Activated CD4-positive, alpha-beta memory T cell treated with anti-CD3 and anti-CD28 coated beads for 36 hours (primary cell): ENCODE measurements at places on chromosomes 12 and 14. TPM values are rescaled to one million over a fixed set of nuclear protein-coding genes. Genes with fewer than 3 reads are reported as not detected.

DNA sequence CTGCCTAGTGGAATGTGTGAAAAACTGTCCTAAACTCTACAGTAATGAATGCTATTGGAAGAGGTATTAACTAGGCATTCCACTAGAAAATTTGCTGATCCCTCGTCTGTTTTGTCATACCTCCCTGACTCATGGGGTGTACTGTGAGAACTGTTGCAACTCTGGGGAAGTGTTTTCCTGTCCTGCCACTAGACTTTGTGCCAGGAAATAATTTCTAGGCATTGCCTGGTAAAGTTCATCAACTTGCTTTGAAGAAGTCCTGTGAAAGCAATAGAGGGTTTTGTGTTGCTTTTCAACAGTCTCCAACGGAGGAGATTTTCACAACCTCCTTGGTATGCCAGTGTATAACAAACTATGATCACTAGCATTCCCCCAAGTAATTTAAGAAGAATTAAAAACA is 139.9 kb downstream of the AKAP6 start:
- DNase-seq = no peak

DNA sequence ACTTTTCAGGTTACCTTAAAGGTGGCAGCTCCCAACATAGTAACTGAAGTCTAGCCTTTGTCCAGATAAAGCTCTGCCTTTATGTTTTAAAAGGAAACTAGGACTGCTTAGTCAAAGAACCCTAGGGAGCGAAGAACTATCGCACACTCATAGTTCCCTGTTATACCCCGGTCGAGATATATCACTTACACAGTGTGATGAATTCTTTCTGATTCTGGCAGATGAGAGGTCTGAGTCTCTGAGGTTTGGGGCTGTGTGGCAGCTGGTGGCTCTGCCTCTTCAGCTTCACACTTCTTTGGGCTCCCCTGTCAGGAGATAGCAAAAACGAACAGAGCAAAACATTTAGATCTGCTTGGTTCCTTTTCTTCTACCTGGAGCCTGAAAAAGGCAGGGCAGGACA is 17.0 kb downstream of the ACIN1 start:
- DNase-seq = no peak

DNA sequence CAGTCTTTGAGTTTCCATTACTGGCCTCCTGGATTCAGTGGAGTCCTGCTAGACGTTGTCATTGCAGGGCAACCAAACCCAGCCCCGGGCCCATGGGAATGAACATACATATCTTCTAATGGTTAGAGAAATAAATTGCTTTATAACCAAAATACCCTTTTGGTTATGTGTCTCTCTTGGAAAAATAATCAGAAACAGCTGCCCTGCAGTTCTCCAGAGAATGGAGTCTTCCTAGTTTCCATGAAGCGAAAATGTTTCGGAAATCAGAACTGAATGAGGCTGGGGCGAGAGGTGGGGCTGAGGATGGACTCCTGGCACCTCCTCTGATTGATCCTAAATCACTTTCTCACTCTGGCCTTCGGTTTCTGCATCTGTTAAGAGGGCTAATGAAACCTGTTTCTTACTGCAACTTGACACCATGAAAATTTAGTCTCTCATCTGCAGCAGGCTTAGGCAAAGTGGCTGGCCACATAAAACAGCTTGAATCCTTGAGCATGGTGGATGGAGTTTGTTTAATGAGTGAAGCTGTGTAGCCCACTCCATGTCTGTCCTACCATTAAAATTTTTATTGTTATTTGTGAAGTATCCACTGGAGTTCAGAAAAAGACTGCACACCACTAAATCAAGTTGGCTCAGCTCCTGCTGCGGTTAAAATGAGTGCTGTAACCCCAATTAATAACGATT is 198.9 kb downstream of the CACNA1C start:
- no peak for DNase-seq

DNA sequence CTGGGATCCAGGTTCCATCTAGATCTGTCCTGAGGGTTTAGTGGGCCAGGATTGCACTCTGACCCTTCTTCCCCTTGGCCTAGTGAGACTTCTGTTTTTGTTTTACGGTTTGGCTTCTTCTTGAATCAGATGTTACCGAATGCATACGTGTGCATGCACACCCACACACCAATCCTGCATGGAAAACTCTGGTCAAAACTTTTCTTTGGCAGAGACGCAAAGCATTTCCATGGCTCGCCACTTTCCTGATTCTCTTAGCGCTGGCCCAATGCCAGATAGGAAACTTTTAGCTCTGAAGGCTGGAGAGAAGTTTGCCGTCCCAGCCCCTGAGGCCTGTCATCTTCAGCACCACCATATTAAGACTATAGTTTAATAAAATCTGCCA is 67.4 kb upstream of the ACTN1 start:
- no peak for DNase-seq

- DNase-seq = no peak
These were observed 38.5 kb downstream of the PPP2R5E start for GRCh38 chr14:63504648-63505047.

Gene CFAP54
- 0.33 TPM for total RNA-seq

DNA sequence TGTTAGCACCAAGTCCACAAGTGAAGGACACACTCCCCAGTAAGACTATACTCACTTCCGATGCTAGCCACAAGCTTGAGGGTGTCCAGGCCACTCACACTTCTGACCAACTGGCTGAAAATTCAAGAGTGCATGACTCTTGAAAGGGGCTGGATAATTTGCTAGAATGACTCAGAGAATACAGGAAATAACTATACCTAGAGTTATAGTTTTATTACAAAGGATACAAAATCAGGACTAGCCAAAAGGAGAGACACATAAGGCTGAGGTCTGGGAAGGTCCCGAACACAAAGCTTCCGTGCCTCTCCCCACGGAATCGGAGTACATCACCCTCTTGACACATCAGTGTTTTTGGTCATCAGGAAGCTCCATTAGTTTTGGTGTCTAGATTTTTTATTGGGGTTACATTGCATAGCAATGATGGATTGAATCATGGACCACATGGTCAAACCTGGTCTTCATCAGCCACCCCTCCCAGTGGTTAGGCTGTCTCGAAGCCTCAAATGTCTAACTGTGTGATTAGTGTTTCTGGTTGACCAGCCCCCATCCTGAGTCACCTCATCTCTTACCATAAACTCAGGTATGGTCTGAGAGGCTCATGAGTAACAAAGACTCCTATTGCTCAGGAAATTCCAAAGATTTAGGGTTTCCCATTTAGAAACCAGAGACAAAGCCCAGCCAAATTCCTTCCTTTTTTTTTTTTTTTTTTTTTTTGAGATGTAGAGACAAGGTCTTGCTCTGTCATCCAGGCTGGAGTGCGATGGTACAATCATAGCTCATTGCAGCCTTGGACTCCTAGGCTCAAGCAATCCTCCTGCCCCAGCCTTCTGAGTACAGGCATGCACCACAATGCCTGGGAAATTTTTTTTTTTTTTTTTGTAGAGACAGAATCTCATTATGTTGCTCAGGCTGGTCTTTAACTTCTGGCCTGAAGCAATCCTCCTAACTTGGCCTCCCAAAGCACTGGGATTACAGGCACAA is 472.0 kb upstream of the TBX3 start:
- DNase-seq = no peak

DNA sequence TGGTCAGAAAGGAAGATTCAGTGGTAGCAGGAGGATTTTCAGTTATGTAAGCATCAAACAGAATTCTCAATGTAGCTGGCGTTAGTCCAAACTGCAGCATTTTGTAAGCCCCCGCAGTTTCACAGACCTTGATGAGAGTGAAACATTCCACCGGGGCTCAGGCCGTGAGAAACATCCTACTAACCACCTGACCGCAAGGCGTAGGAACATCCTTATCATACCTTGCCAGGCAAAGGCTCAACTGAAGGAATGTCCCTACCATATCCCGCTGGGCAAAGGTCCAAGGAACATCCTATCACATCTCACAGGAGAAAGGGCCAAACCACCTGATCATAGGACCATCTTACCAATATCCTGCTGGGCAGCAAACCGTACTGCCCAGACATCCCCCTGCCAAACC is 624.8 kb upstream of the TMEM132C start:
- DNase-seq = no peak

Gene GPR135
- total RNA-seq = 0.74 TPM
